Daoy (cell line): ENCODE measurements at places on chromosomes 3 and 15. TPM values are rescaled to one million over a fixed set of nuclear protein-coding genes. Genes with fewer than 3 reads are reported as not detected.

HIGD2B gene
- total RNA-seq, result not detected in 2 replicates

MESP1 gene
- total RNA-seq, result 1.2 and 1.5 TPM in 2 replicates

MAPKAPK3 gene
- 21.7 and 23.4 TPM in 2 replicates for total RNA-seq

ALPK3 gene
- 0.11 and 0.24 TPM in 2 replicates for total RNA-seq

KLHL40 gene
- not detected in 2 replicates for total RNA-seq

ZKSCAN7 gene
- total RNA-seq, result 2.1 and 2.2 TPM in 2 replicates

PARP3 gene
- 4.4 and 8.9 TPM in 2 replicates for total RNA-seq

SPATA12 gene
- total RNA-seq, result 0.34 TPM in 1 of 2 replicates, not detected in the other

OXTR gene
- 0.63 and 2.0 TPM in 2 replicates for total RNA-seq

GP9 gene
- not detected in 2 replicates for total RNA-seq

TMCO5A gene
- total RNA-seq, result not detected in 2 replicates
